ENCODE measurements at places on chromosomes 1 and 21. TPM values are rescaled to one million over a fixed set of nuclear protein-coding genes. Genes with fewer than 3 reads are reported as not detected.

DRAXIN gene
- total RNA-seq: not detected

DNA sequence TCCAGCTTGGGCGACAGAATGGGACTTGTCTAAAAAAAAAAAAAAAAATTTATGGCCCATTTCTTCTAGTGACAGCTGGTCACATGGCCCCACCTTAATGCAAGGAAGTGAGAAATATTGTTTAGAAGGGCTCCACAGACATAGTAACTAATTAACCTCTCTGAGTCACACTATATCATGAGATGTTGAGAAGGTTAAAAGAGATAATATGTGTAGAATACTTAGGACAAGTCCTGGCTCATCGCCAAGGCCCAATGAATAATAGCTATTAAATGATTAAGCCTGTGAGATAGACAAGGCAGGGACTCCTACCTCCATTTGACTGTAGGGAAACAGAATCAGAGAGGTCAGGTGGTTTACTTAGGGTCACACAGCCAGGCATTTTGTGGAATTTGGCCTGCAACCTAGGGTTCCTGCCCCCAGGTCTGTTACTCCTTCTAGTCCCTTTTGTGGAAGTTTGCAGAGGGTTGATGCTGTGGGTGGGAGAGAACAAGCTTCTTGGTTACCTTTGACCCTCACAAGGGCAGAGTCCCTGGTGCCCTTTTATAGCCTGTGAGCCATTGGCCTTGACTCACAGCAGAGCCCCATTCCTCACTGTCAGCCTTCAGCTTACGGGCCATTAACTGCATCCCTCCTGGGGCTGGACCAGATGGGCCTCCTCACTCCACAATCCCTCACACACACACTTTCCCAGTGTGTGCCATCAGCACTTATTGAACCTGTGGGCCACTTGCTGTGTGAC is 48.5 kb downstream of the OPRD1 start:
- peak; percentile 99 for DNase-seq

DNA sequence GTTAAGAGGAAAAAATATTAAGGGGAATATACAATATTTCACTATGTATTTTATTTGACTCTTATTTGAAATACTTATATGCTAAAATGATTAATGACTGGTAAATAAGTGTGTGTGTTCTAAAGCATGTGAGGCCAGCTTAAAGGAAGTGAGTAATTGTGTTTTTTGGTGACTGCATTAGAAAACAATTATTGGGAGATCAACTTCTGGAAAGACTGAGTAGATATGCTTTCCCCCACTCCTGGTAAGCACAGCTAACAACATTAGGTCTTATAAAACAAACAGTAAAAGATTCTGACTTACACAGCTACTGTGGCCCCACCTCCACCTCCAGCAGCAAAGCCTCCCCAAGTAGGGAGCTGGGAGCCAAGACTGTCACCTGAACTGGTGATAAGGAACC is 403.0 kb downstream of the SRGAP2C start:
- no peak for DNase-seq

DNA sequence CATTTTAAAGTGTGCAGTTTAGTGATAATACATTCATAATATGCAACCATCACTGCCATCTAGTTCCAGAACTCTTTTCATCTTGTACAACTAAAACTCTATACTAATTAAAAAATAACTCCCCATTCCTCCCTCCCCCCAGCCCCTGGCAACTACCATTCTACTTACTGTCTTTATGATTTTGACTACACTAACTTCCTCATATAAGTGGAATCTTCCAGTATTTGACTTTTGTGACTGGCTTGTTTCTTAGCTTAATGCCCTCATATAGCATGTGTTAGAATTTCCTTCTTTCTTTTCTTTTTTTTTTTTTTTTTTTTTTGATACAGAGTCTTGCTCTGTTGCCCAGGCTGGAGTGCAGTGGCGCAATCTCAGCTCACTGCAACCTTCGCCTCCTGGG is 1.4 kb upstream of the NVL start:
- DNase-seq: no peak

All from Caki2 (cell line).